Stimulated activated CD4-positive, alpha-beta T cell treated with anti-CD3 and anti-CD28 coated beads, Interleukin-4, amount 100 ng/mL, for 24 hours (primary cell): ENCODE measurements at places on chromosomes 4 and X.

- no peak for DNase-seq
These were observed 9.3 kb upstream of the TBC1D19 start for GRCh38 chr4:26574563-26574962.

GRCh38 chrX:39556056-39556455 is 541.7 kb downstream of the BCOR start:
- no peak for DNase-seq

- no peak for DNase-seq
These were observed 12.2 kb downstream of the PLS3 start for GRCh38 chrX:115573185-115573584.

DNA sequence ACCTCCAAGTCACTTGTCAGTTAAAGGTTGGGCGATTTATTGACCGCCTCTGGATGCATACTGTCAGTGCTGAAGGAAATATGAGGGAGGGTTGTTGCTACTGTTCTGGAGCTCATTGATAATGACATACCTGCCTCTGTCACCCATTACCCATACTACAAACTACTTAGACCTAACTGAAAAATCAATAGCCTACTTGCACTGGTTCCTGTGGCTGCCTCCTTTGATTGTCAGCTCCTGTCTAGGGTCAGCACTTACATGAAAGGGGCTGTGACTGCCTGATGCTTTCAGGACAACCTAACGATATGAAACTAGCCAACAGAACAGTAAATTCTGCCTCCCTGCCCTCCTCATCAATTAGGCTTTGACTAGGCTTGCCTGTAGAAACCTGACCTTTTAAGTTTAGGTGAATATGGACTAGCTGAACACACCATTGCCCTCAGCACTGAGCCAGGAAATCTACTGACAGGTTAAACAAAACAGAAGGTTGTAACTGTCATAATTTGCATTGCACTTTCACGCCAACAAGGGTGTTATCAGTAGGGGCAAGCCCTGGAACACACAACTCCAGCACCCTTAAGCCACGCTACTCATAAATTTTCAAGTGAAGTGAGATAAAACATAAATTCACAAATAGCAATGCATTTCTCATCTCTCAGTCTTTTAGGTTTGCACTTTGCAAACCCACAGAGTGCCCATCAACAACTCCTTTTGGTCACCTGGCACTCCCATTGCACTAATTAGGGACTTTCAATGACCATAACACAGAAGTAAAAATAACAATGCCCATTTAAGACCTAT is 9.0 kb upstream of the MAB21L2 start:
- DNase-seq = no peak

- no peak for DNase-seq
These were observed 1.6 kb upstream of the GRIPAP1 start for GRCh38 chrX:49003696-49004095.

- no peak for DNase-seq
These were observed at the start of gene GABRQ for GRCh38 chrX:152637649-152638442. GABRQ (plus strand) TSS chrX:152637895; CDS start chrX:152638203, 308 bp downstream.

DNA sequence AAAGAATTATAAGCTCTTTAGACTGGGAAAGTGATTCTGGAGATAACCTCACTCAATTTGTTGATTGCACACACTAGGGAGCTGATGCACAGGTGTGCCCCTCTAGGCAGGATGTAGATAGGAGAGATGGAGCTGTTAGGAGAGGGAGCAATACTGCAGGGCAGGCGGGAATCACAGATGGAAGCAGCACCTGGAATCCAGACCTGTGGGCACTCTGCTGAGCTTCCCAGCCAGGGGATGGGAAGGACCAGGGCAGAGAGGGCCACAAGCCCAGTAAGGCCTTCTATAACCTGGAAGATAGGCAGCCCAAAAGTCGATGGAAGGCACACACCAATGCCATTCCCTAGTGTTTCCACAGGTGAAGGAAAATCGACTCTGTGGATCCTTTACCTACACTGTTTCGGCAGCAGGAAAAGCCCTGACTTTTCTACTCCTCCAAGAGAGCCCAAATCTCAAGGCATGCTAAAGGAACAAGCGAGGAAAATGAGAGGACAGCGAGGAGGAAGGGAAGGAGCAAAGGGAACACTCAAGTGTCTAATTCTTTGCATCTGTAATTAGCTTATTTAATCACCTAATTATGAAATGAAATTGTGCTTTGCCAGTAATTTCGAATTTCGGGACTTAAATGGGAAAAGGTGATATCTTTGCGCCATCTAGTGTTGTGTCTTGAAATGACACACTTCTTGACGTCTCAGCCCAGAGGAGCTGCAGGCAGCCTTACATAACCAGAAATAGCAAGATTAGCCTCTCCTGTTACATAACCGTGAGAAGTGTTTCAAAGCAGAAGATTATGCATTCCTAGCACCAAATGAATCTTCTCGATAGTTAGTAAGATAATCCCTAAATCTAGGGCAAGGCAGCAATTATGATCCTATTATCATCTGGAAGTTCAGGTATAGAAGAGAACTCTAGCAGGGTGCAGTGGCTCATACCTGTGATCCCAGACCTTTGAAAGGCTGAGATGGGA is 31.0 kb upstream of the TLR3 start:
- peak; percentile 27 for DNase-seq

DNA sequence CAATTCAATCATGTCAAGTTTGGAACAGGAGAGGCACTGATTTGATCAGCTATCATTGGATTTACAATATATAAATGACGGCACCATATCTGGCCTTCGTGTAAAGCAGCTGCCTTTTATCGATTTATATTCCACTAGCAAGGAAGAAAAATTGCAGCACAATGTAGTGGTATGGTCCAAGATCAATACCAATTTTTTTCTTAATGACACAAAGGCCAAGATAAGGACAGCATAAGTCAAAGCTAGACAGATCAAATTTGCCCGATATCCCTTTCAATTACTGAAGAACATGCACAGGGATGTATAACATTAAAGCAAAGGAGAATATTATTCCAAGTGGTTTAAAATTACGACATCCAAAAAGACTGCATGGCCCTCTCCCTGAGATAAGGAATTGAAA is 167.4 kb downstream of the GPC3 start:
- no peak for DNase-seq

- DNase-seq = no peak
These were observed 2.5 kb upstream of the TMPRSS11D start for GRCh38 chr4:67886281-67886680.

GRCh38 chr4:7719354-7720174 is 220.1 kb downstream of the AFAP1 start:
- DNase-seq = peak; percentile 69

DNA sequence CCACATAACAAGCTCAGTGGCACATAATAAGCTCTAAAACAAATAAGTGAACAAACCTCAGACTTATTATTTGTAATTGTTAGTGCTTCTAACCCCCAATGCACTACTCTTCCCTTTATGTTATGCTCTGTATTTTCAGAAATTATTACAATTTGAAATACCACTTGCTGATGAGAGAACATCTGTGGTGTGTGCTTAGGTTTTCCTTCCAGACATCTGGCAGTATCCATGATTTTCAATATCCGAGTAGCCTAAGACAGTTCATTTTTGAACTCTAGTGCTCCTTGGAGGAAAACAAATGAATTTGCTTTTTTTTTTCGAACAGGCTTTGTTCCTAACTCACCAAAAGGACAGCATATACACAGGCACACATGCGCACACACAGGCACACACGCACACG is 278.7 kb upstream of the CLNK start:
- no peak for DNase-seq

- no peak for DNase-seq
These were observed 2731.9 kb downstream of the ARAP2 start for GRCh38 chr4:33512397-33512796.

DNA sequence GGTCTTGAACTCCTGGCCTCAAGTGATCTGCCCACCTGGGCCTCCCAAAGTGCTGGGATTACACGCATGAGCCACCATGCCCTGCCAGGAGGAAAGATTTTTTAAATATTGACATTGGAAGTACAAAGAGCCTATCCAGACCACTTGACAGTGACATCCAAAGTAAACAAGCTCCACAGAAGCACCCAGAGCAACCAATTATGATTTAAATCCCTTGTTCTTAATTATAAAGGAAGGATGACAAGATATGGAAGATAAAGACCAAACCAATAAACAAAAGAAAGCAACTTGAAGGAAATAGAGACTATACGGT is 27.7 kb upstream of the RPL34 start:
- DNase-seq = no peak

GRCh38 chr4:38757945-38758600 is 24.7 kb downstream of the TLR10 start:
- no peak for DNase-seq

GRCh38 chrX:72268597-72269365 is 8.3 kb downstream of the RPS4X start:
- no peak for DNase-seq

DNA sequence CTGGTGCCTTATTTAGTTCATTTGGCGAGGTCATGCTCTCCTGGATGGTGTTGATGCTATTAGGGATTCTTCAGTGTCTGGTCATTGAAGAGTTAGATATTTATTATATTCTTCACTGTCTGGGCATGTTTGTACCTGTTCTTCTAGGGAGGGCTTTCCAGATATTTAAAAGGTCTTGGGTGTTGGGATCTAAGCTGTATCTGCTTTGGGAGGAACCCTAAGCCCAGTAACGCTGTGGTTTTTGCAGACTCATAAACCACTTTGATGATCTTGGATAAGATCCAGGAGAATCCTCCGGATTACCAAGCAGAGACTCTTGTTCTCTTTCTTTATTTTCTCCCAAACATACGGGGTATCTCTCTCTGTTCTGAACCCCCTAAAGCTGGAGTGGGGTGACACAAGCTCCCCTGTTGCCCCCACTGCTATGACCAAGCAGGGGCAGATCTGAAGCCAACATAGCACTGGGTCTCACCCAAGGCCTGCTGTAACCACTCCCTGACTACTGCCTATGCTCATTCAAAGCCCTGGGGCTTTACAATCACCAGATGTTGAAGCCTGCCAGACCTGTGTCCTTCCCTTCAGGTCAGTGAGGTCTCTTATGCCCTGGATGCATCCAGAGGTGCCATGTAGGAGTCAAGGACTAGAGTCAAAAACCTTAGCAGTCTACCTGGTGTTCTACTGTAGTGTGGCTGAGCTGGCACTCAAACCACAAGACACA is 187.6 kb downstream of the GUCY2F start:
- no peak for DNase-seq

- DNase-seq = no peak
These were observed 391.0 kb upstream of the DIPK2B start for GRCh38 chrX:45591650-45592049.

GRCh38 chr4:23130845-23131244 is 438.1 kb downstream of the GBA3 start:
- DNase-seq = no peak

- no peak for DNase-seq
These were observed 46.9 kb upstream of the SORCS2 start for GRCh38 chr4:7145291-7145934.

GRCh38 chr4:25310066-25310802 is 2.3 kb upstream of the ZCCHC4 start:
- DNase-seq = no peak

DNA sequence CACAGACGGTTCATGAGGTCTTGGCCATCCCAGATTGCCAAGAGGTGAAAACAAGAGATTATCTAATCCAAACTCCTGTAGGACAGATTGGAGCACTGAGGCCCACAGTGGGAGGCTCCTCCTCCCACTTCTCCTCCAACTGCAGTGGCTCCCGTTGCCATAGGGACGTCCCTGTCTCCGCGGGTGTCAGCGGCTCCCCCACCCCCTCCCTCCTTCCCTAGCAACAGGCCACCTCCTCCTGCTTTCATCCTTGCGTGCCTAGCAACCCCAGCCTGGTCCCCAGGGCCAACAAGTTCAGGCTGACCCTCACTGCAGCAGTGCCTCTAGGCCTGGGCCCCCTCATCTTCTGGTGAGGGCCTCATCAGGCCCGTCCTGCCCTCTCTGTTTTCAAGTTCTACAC is 6.8 kb upstream of the IQSEC2 start:
- DNase-seq = no peak

DNA sequence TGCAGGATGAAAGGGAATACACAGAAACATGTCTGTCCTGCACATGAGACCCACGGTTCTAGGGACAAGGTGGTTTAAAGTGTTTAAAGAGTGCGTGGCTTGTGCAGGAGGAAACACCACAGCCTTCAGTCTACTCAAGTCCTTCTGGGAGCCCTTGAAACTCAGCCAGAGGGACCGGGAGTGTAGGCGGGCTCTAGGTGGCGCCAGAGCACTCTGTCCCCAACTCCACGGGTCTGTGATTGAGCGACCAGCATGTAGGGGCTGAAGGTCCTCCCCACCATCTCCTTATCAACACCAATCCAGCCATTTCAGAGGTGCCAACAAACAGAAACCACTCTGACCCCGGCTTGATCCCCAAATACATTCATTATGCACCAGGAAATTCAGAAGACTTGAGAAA is 82.0 kb upstream of the CLDN34 start:
- DNase-seq = peak; percentile 54

GRCh38 chr4:174553031-174553430 is 30.7 kb upstream of the HPGD start:
- no peak for DNase-seq

DNA sequence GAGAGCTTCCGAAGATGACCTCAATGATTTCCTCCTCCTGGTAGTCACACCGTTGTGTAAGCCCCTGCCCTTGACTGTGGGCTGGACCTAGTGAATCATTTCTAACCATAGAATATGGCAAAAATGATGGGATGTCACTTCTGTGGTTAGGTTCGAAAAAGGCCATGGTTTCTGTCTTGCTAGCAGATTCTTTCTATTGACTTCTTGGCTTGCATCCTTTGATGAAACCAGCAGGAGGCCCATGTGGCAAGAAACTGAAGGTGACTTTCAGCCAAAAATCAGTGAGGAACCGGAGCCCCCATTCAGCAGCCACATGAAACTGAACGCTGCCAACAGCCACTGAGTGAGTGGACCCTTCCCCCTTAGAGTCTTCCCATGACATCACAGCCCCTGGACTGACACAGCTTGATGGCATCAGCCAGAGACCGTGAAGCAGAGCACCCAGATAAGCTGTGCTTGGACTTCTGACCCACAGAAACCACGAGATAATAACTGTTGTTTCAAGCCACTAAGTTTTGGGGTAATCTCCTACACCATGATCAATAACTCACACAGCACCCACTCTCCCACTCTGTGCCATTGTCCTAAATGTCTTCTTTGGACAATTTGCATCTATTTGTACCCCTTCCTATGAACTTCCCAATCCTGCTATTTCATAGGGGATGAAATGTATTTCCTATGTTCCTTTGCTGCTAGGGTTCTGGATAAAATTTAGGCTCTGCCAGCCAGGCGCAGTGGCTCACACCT is 148.0 kb upstream of the STX18 start:
- no peak for DNase-seq

DNA sequence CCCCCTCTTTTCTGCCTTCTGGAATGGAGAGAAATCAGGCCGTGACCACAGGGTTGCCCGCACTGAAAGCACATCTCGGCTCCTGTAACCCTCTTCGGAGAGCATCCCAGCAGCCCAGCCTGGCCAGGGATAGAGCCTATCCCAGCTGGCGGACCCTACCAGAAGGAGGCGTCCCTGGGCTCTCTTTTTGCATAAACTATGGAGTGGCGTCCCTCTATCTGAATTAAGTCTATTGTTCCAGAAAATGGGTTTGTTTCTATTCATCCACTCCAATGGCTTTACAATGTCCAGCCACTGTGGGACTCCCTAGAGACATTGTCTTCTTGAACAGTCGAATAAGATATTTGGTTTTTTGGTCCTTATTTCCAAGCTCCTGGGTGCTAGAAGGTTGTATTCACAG is 689 bp upstream of the NHSL2 start:
- DNase-seq = no peak
